ENCODE measurements at places on chromosomes 16 and 17. TPM values are rescaled to one million over a fixed set of nuclear protein-coding genes. Genes with fewer than 3 reads are reported as not detected.

The CD300LF gene
- total RNA-seq, result not detected

The GRAPL gene
- total RNA-seq, result 93.0 TPM

The ENKD1 gene
- 10.8 TPM for total RNA-seq

The CD300LG gene
- total RNA-seq, result not detected

The SLC13A2 gene
- total RNA-seq, result not detected
